Inflammatory macrophage (primary cell): ENCODE measurements at places on chromosomes 12 and 14.

DNA sequence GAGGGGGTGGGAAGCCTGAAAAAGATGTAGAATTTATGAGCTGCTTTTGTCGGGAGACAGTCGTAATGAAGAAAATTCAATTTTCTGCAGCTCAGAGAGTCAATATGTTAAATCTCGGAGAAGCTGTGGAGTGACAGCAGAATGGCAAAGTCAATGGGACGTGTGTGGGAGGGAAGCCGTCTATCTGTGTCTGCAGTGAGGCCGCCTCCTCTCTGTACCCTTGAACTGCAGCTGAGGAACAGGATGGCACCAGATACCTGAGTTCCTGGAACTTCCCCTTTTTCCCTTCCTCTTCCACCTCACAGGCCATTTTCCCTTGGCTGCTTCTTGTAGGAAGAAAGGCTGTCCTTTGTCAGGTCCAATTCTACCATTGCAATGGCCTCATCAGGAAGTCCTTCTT, 9.3 kb upstream of the CALCOCO1 start:
- no peak for DNase-seq

- no peak for DNase-seq
Observed at GRCh38 chr12:82650627-82651337, 35.9 kb upstream of the TMTC2 start.

DNA sequence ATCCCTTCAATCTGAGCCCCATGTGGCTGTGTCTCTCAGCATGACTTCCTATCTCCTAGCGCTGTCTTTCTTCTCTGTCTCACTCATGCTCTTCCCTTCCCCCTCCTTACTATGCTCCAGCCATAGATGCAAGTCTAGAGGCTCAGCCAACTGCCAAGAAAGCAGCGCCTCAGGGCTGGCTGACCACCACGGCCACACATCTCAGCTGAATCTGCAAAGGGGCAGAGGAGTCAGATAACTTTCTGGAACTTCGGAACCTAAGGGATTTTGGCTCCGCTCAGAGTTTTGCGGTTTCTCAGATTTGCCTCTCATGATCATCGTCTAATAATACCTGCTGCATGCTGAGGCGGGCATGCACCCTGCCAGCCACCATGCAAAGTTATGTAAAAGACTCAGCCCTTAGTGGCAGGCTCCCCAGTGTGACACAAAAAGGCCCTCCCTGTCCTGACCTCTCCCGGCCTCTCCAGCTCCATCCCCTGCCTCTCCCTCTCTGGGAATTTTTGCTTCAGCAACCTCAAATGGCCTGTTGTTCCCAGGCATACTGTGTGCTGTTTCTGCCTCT, 5.0 kb upstream of the FGF6 start:
- no peak for DNase-seq

DNA sequence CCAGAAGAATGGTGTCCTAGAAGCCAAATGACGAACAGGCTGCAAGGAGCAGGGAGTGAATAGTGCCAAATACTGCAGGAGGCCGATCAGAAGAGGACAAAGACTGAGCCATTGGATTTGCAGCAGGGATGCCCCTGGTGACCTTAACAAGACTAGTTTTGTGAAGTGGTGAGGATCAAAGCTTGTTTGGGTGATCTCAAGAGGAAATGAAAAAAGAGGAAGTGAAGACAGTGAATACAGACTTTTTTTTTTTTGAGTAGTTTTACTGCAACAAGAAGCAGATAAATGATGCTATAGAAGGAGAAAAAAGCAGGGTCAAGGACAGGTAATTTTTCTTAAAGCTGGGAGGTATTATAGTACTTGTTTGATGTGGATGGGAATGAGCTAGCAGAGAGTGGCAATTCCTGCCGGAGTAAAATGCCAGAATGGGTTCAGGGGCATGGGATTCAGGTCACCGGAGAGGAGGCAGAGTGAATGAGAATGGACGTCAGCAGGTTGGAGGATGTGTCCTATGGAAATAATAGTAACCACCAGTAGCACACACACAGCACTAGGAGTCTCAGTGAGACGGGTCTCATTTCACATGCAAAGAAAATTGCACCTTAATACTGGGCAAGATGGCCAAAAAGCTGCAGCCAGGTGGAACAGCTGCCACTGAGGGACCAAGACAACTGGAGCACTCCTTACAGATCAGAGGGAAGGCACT, 345.8 kb upstream of the CCDC196 start:
- DNase-seq, result peak; percentile 38

- DNase-seq, result no peak
Observed at GRCh38 chr12:70402597-70402996, 36.5 kb downstream of the KCNMB4 start.

GRCh38 chr14:80850197-80850814, 91.2 kb downstream of the CEP128 start:
- no peak for DNase-seq

GRCh38 chr12:75715323-75715644, 203.9 kb upstream of the KRR1 start:
- DNase-seq, result no peak

GRCh38 chr12:1608713-1609119, 14.3 kb upstream of the FBXL14 start:
- DNase-seq, result peak; percentile 70

DNA sequence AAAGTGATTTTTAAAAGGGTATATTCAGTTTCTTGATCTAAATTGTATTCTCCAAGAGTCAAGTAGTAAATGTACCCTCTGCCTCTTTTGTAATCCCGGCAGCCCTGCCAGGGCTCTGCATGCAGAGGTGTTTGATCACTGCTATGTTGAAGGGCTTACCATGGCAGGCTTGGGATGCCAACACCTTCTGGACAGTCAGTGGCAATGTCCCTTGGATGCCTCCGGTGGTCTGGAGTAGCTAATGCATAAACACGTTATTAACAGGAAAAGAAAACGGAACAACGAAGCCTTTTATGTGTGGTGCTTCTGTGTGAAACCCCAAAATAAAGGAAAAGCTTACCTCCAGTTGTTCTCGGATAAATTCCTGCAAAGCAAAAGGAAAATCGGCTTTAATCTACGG, 19.9 kb downstream of the EIF2B2 start:
- DNase-seq, result peak; percentile 45

- DNase-seq, result no peak
Observed at GRCh38 chr12:25926536-25926935, 31.9 kb upstream of the RASSF8 start.

- no peak for DNase-seq
Observed at GRCh38 chr14:63996016-63996415, 143.2 kb downstream of the SYNE2 start.

DNA sequence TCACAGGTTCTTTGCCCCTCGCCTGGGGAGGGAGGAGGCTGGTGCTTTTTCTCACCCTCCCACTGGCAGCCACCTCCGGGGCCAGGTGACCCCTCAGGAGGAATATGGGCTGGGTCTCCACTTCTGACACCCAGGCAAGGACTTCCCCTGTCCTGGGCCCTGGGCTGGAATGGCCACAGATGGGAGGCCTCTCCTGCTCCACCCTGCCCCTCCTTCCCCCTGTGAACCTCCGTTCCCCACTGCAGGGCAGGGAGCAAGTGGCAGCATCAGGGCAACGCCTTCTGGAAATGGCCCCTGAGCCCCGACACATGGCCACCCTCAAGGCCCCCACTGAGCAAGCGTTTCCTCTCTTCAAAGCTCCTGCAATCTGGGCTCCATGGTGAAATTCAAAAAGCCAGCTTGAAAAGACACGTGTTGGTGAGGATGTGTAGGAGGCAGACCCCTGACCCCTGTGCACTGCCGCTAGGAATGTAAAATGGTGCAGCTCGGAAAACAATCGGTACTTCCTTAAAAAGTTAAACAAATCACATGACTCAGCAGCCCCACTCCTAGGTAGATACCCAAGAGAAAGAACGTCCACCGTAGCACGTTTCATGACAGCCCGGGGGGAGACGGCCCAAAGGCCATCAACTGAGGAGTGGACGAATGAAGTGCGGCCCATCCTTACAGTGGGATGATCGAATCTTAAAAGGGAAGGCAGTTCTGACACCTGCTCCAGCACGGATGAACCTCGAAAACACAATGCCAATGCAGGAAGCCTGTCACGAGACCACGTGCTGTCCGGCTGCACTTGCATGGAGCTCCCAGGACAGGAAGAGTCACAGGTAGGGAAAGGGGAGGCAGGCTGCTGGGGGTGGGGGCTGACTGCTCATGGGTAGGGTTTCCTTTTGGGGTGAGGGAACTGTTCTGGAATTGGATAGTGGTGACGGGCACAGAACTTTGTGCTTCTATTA, 11.5 kb downstream of the XRCC3 start:
- no peak for DNase-seq

DNA sequence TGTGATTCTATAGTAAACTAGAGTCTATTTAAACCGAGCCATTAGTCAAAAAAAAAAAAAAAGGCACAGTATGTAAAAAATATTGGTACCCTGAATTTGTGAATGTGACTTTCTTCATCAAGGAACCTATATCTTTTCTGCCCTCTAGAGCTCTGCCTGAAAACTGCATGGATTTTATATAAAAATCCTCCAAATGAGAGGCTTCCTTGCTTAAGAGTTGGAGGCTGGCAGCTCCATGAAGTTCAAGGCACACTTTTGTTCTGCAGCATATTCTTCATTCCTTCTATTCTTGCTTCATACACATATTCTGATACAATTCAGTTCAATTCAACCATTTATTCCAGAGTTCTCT, 23.1 kb upstream of the NKX2-8 start:
- DNase-seq, result no peak

DNA sequence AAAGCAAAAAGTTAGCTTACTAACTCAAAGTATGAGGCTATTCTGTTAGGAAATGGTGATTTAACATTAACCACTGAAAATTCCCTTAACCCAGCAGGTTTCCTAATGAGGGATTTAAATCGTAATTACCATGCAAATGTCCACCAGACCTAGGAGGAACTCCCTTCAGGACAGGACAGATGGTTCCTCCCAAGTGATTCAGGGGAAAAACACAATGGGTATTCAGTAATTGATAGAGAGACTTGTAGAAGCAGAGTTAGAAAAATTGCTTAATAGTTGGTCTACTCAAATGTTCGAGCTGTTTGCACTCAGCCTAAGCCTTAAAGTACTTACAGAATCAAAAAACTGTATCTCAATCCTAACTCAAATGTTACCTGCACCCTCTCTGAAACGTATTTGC, 21.6 kb downstream of the RERGL start:
- DNase-seq, result no peak

GRCh38 chr14:69346710-69347109, 51.4 kb downstream of the ERH start:
- peak; percentile 18 for DNase-seq

- peak; percentile 5 for DNase-seq
Observed at GRCh38 chr14:39060818-39061437, 42.1 kb downstream of the SEC23A start.

DNA sequence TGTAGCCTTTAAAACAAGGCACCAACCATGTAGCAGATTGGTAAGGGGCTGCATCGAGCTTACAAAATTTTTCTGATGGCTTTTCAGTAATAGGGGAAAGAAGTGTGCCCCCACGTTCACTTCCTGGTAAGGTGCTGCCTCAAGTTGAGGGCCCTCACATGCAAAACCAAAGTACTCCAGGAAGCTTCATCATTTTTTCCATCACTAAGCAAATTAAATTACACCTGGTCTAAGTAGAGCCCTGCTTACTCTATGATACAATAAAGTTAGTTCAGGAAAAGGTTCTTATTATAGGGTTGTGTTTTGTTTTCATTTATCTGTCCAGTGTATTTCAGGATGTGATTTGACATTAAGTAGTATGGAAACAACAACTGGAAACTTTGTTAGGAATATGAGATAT, 15.0 kb upstream of the AKAP5 start:
- no peak for DNase-seq

- no peak for DNase-seq
Observed at GRCh38 chr12:121003650-121004049, 12.6 kb downstream of the C12orf43 start.

GRCh38 chr12:7092229-7092985, at the start of gene C1R:
Gene C1R (minus strand): TSS chr12:7092445. CDS start chr12:7092388, 57 bp downstream.
- peak; percentile 53 for DNase-seq

GRCh38 chr14:39592116-39592789, 160.0 kb upstream of the FBXO33 start:
- DNase-seq, result no peak

GRCh38 chr14:20413744-20414082, 412 bp upstream of the TEP1 start:
- DNase-seq, result peak; percentile 58

DNA sequence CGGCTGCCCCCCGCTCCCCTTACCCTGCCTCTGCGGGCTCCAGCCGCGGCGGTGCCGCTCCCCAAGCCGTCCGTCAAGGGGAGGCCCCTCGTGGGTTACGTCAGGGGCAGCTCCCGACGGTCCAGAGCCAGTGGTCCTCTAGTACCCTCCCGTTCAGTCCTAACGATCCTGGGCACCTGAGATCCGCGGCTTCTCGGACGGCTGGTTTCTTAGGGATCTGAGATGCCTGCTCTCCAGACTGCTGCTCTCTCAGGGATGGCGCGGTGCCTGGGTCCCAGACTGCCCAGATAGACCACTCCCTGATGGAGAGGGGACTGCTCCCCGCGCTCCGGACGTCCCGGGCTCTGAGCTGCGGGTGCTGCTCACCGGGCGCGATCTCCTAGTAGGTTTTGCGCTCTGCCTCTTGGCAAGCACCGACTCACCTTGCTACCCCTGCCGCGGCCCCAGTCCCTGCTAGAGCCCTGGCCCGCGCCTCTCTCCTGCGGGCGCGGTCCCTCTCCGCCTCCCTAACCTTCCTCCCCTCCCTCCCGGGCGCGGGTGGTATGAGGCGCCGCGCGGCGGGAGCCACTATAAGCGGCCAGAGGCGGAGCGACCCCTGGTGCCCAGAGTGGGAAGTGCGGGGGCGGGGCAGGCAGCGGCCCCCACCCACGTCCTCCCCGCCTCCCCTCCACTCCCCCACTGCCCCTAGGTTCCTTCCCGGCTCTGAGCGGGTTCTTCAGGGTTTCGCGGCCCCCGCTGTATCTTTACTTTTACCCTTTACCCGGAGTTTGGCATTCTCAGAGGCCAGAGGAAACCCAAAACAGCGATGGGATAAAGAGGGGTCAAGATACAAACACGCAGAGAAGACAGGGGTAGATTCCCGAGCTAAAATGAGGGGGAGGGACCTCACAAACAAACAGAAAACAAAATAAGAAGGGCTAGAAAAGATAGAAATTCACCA, at the start of gene C1QL4:
Gene C1QL4 (minus strand): TSS at position 544 of the 940 bp plus-strand sequence. CDS start 711 bp downstream, outside the sequence.
- peak; percentile 64 for DNase-seq

DNA sequence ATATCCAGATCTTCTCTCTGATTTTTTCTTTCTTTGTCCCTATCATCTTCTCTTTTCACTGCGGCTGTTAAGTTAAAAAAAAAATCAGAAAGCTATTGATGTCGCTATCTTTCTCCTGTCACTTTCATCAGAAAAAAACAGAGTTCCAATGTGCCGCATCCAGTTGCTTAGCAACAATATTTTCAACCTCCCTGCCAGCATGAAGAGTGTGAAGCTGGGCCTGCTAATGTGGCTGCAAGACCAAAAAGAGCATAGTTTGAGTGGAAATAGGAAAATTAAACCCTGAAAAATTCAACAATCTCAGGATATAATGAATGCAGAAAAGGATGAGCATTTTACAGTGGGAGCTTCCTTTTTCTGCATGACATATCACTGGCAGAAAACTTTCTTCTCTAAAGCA, 1025.4 kb upstream of the LRFN5 start:
- DNase-seq, result no peak

DNA sequence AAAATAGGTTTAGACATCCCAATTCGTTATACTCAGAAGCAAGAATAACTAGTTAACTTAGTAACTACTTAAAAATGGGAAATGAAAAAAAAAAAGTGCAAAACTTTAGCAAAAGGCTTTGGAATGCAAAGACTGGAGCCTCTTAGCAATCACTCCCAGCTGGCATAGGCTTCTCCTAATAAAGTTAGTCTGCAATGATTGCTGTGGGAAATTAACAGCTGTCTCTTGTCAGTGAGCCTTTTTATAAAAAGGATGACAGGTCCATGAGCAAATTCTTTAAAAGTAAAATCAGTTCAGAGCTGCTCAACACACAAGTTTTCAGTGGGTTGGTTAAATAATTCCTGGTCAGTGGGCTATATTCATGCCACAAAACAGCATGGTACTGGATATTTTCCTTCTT, 7.4 kb upstream of the SYCP3 start:
- DNase-seq, result no peak

GRCh38 chr12:45130881-45131281, 80.0 kb upstream of the DBX2 start:
- peak; percentile 52 for DNase-seq
